Small intestine (tissue), 16 donors: ENCODE measurements at places on chromosomes 6 and 20.

DNA sequence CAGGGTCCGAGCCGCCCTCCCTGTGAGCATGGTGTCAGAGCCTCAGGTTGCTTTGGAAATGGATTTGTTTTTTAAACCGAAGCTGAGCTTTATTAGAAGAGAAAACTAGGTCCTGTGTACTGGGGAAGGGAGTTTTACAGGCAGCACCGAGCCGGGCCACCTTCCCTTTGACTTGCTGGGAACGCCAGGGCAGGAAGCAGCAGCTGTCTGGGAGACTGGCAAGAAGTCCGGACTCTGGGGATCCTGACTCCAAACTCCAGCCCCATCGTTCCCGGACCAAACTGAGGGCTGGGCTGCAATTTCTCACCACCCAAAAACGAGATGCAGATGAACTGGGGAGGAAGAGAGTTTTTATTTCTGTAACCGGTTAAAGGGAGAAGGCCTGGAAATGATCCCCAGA, 214.9 kb upstream of the KCNG1 start:
- no peak for DNase-seq

DNA sequence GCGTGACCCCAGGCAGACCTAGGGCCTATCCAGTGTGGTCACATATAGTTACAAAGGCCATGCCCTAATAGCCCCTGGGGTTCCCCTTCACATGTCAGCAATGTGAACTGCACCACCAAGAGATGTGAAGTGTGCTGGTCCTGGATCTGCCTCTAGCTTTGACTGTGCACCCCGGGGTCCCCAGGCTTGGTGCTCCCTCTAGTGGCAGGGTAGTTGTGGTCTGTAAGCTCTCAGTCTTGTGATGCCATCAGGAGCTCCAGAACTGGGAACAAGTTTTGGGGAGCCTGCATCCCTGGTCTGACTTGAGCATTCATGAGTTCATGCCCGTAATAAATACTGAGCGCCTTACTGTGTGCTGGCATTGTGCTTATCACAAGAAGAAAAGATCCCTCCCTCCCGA, 143.4 kb downstream of the DHX35 start:
- no peak for DNase-seq

- no peak for DNase-seq
These were observed 37.0 kb upstream of the AIG1 start for GRCh38 chr6:143023695-143024094.

GRCh38 chr6:129680633-129681032, 29.3 kb downstream of the ARHGAP18 start:
- no peak for DNase-seq

DNA sequence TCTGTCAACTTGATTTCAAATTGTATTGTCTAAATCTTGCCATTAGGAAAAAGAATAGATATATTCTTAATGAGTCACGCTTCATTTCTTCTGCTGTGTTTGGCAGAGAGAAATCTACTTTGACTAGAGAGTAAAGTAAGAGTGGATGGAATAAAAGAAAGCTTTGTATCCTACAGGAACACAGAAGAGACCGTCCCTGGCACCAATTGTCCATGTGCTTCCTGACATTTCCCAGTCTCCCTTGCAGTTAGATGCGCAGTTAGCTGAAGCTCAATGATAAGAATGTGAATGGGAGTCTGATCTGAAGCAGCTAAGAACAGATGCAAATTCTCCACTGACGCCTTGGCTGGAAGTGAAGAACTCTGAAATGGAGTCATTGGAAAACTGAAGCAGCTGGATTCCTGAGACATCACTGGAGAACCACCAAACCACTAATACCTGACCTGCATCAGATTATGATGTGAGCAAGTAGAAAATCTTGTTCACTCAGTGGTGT, 528.2 kb upstream of the MARCKS start:
- no peak for DNase-seq

DNA sequence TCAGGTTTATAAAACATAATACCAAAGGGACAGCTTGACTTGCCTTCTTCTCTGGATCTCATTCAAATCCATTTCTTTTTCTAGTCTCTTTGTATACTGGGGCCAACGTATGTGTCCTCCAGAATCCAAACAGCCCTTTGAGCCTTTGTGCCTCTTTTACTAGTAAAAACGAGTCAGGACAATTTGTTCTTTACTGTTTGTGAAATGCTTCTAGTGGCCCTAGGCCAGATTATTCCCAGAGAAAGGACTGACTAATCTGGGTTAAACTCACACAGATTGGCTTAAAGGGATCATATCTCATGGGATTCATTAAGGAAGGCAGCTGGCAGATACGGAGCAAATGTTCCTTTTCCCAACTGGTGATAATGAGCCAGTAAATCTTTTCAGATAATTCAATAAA, 32.1 kb upstream of the MANEA start:
- DNase-seq, result no peak

DNA sequence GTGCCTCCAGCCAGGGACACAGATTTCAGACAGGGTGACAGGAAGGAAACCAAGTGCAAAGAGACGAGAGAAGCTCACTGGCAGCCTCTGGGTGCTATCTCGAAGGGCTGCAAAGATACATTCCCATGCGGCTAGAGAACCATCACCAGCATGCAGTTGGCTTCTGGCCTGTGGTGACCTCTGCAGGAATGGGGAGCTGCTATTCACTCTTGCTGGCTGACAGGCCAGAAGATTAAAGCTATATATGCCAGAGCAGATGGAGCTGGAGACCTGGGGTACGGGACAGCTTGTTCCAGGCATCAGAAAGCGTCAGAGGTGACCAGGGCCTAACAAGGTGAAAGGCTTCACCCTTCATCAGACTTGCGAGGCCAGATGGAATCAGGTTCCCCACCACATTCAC, 20.0 kb downstream of the MAP1LC3A start:
- no peak for DNase-seq

DNA sequence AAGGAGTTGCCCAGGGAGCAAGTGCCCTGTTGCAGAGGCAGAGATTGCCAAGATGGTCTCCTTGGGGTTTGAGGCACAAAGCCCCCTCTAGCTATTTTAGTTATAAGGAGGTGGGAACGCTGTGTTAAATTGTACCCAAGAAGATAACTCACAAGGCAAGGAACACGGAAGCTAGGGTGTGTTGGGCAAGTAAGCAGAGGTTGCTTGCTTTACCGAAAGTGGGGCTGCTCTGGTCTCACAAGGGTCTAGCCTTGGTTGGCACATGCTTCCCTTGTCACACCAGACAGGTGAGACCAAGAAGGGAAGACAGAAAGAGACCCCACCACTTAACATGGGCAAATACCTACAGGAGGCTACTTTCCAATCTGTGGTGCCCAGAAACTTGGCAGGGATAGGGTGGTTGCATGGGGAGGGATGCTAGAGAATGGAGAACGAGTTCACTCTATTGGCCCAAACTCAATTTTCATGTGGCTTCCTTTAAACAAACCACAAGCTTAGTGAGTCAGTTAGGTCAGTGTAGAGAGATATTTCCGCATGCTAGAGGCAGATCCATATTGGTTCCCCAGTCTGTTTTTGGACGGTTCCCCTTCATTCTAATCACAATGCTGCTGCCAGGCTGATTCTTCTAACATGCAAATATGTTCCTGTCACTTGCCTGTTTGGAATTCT, 42.4 kb downstream of the PLAGL1 start:
- no peak for DNase-seq

- DNase-seq, result no peak
These were observed 279.9 kb upstream of the RNF24 start for GRCh38 chr20:4295226-4295625.

DNA sequence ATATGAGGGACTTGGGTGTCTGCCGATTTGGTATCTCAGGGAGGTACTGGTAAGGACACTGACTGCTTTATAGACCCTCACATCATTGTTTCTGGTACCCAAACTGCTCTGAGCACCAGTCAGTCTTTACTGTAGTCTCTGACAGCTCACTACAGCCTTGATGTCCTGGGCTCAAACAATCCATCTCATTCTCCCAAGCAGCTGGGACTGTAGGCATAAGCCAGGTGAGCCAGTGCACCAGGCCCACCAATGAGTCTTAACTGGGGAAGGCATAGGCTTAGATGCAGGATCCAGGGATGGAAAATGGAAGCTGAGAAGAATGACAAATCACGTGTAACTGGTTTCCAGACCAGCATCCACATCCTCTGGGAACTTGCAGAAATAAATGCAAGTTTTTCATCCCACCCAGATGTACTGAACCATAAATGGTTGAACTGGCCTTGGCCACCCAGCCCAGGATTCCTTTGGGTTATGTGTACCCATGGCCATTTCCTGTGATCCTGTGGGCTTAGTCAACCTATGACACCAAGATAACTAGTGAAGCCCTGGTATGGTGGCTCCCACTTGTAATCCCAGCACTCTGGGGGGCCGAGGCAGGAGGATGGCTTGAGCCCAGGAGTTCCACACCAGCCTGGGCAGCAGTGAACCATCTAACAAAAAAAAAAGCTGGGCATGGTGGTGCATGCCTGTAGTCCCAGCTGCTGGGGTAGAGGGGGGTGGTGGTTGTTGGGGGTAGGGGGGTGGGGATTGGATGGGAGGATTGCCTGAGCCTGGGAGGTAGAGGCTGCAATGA, 5.8 kb downstream of the TUBB start:
- no peak for DNase-seq

DNA sequence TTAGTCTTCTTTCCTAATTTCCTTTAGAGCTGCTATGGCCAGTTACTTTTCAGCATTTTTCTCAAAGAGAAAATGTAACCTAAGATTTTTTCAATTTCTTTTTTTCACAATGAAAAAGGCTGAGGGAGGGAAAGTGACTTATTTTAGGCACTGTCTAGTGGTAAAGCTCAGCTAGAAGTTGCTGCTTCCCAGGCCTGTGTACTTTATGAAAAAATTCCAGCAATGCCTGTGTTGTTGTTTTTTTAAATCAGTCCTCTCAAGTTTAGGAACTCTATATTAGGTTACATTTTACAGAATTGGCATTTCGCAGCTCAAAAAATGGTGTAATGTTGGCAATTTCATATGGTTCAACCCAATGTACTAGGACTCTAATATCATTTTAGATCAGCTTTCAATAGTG, 269.6 kb downstream of the ARID1B start:
- no peak for DNase-seq

DNA sequence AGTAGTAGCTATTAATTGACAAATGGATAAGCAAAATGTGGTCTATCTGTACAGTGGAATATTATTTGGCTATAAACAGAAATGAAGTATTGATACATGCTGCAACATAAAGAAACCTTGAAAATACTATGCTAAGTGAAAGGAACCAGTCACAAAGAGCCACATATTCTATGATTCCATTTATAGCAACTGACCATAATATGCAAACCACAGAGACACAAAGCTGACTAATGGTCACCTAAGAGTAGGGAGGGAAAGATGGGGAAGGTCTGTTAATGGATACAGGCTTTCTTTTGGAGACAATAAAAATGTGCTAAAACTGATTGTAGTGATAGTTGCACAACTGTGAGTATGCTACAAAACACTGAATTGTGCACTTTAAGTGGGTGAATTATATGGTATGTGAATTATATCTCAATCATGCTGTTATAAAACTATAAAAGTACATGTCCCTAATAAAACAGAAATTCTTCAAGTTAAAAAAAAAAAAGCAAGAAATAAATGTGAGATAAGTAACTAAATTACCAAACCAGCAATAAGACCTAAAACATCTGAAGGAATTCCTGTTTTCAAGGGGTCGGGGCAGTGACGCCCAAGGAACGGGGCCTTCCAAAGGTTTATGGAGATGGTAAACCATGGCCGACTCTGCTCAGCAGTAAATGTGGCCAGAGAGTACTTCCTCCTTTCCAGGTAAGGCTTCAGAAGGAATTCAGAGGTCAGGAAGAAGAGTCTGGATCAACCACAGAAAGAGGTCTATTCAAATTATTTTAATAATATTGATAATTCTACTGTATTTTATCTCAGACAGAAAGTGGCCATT, 75.4 kb downstream of the ARHGAP18 start:
- peak; percentile 9 for DNase-seq

GRCh38 chr6:169326067-169326799, 72.6 kb upstream of the THBS2 start:
- DNase-seq, result peak; percentile 9

DNA sequence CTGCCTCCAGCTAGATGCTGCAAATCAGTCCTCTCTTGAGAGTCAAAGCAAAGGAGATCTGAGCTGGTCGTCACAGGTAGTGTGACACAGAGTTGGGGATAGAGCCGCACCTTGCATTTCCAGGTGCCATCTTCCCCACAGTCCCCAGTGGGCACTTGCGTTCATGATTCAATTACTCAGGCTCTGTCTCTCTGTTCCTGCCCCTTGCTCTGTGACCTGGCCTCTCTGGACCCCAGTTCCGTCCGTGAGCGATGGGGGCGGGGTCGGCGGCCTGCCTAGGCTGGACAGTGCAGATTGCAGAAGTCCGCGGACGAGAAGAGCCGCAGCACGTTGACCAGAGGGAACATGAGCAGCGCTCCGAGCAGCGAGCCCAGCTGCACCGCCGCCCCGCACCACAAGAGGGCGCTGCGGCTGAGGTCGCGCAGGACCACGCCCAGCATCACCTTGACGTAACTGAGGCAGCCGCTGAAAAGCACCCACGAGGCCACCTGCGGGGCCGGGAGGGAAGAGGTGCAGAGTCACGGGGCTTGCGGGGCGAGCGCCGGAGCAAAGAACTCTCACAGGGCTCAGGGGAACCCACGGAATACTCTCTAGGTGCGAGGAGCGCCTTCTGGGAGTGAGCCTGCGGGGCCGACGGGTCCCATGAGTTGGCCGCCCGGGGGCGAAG, 7.4 kb downstream of the SLC52A3 start:
- no peak for DNase-seq

- DNase-seq, result peak; percentile 45
These were observed 107.4 kb downstream of the SULF2 start for GRCh38 chr20:47677635-47678453.

DNA sequence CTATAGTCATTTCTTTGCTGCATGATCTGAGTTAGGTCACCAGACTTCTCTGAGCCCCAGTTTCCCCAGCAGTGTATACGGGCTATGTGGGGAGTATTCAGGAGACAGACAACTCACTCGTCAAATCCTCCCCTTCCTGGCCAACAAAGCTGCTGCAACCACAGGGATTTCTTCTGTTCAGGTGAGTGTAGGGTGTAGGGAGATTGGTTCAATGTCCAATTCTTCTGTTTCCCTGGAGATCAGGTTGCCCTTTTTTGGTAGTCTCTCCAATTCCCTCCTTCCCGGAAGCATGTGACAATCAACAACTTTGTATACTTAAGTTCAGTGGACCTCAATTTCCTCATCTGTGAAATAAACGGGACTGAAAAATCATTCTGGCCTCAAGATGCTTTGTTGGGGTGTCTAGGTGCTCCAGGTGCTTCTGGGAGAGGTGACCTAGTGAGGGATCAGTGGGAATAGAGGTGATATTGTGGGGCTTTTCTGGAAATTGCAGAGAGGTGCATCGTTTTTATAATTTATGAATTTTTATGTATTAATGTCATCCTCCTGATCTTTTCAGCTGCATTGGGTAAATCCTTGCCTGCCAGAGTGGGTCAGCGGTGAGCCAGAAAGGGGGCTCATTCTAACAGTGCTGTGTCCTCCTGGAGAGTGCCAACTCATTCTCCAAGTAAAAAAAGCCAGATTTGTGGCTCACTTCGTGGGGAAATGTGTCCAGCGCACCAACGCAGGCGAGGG, 594 bp upstream of the CDKN1A start:
- peak; percentile 35 for DNase-seq
